NCI-H1417 treated with DMSO at 0.1 percent for 48 hours (cell line): ENCODE measurements at places on chromosomes 13 and 19.

DNA sequence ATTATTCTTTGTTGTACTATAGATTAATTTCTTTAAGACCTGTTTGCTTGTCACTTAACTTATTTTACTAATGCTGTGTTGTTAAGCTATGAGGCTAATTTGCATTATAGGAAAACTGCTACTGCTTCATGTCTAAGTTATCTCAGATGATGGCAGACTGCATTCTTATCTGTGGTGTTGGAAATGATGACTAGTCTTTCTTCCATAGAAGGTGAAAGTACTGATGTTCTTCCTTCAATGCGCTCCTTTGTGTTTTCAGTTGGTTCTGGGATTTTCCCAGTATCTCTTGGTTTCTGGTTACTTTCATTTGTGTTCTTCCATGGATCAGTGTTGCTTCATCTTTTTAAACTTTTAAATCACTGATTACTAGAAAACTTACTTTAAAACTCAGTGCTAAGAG is 46.9 kb downstream of the TPP2 start:
- DNase-seq, result no peak

- DNase-seq, result no peak
Observed at GRCh38 chr13:40168425-40169166, 497.8 kb downstream of the FOXO1 start.

DNA sequence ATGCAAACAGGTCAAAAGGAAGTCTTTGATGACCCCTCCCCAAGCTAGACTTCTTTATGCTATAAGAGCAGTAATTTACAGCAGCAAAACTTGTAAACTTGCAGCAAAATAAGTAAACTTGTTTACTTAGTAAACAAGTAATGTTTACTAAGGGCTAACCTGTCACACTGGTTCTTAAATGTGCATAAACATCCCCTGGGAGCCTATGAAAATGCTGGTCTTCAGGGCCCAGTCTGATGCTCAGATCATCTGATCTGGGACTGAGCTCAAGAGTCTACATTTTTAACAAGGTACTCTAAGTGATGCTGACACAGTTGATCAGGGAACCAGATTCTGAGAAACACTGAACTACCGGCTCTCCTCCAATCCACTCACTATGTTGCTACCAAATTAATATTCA is 53.4 kb downstream of the MTMR6 start:
- DNase-seq, result no peak

GRCh38 chr13:23696610-23697009 is 126.4 kb downstream of the TNFRSF19 start:
- DNase-seq, result no peak

DNA sequence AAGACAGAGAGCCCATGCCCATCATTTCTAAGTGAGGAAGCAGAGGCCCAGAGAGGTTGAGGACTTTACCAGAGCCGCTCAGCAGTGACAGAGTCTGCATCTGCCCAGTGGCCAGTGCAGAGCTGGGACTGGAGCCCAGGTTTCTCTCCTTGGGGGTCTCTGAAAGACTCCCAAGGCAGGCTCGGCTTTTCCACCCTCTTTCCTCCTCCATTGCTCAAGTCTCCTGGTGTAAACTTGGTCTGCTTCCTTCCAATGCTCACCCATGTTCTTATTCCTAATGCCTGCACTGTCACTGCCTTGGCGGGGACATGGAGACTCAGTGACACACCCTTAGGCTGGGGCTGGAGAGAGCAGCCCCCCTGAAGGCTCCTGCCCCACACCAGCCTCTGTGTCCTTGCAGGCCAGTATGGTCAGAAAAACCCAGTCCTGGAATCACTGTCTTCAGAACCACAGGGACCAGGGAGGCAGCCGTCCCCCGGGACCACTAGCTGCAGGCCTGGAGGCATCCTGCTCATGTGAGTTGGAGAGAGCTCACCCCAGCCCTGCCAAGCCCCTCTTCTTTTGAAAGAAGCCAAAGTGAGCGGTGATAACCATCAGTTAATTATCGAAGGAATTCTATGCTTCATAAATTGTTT is 211.0 kb upstream of the ZNF536 start:
- no peak for DNase-seq

- DNase-seq, result no peak
Observed at GRCh38 chr19:7933411-7933810, 7.5 kb upstream of the CTXN1 start.

DNA sequence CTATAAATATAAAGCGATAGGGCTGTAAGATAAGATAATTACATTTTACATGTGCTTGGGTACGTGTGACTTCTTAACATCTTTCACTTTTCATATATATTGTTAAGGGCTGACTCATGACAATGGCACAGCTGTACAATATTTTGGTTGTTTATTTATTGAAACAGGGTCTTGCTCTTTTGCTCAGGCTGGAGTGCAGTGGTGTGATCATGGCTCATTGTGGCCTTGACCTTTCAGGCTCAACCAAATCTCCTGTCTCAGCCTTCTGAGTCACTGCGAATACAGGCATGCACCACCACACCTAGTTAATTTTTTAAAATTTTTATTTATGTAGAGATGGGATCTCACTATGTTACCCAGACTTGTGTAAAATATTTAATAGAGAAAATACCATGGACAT is 2532.4 kb upstream of the PCDH20 start:
- no peak for DNase-seq

GRCh38 chr13:32310134-32310706 is 4.9 kb downstream of the ZAR1L start:
- no peak for DNase-seq

DNA sequence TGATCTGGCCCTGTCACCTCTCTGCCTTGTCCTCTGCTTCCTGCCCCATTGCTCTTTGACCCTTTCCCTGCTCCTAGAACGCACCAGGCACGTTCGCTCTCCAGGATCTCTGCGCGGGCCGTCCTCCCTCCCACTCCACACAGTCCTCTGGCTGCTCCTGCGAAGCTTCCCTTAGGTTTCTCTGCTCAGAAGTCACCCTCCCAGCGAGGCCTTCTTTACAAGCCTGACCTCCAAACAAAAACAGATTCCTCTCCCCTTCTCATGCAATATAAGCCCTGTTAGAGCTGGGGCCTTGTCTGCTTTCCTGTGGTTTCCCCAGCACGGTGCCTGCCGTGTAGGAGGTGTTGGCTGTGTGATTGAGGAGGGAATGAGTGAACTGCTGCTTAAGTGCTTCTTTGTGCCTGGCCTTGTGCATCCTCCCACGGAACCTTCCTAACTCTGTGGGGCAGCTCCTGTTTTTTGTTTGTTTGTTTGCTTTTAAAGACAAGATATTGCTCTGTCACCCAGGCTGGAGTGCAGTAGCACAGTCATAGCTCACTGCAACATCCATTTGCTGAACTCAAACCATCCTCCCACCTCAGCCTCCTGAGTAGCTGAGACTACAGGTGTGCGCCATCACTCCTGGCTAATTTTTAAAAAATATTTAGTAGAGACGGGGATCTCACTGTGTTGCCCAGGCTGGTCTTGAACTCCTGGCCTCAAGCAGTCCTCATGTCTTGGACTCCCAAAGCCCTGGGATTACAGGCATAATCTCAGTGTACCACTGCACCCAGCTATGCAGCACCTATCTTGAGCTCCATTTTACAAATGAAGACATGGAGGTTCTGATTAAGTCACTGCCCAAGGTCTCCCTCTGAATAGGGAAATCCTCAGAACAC is 82.0 kb downstream of the SIPA1L3 start:
- DNase-seq, result no peak

DNA sequence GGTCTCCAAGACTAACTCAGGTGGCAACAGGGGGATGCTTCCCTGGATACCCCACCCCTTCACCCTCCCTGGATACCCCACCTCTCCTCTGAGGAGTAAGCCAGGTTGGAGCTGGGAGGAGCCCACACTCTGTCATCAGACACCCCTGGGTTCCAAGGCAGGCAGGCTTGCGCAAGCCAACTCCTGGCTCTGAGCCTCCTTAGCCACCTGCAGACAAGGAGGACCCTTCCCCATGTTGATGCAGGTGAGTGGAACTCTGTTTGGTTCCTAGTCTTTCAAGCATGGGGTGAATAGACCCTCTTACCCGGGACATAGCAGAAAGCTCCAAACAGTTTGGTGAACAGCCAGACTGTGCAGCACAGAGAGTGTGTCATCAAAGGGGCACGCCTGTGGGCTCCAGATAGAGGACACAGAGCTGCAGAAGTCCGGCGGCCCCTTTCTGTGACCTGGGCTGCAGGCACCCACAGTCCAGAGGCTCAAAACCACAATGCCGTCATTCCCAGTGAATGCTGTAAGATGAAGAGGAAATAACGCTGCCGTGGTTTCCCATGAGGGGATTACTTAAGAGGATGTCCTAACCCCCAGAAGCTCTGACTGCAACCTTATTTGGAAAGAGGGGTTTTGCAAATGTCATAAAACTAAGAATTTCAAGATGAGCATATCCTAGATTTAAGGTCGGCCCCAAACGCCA is 12.1 kb upstream of the HAS1 start:
- no peak for DNase-seq

- DNase-seq, result no peak
Observed at GRCh38 chr13:99357131-99357596, 50.0 kb upstream of the GPR183 start.

- no peak for DNase-seq
Observed at GRCh38 chr19:36939153-36939552, 23.0 kb downstream of the ZNF568 start.

DNA sequence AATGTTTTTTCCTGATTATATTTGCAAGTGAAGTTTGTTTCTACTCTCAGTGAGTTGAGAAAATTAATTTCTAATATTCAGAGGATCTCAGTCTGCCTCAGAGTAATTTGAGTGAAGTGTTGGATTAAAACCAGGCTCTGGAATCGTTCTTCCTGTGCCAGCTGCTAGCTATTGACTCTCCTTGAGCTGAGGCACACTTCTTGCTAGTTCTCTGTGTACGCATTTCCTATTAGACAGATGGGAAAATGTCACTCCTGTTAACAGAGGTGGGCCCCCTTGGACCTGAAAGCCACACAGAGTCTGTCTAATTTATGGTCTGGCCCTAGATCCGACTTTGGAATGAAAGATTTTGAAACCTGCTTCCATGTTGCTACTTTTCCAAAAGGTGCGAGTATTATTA is 107.6 kb upstream of the RNF113B start:
- DNase-seq, result peak; percentile 75

DNA sequence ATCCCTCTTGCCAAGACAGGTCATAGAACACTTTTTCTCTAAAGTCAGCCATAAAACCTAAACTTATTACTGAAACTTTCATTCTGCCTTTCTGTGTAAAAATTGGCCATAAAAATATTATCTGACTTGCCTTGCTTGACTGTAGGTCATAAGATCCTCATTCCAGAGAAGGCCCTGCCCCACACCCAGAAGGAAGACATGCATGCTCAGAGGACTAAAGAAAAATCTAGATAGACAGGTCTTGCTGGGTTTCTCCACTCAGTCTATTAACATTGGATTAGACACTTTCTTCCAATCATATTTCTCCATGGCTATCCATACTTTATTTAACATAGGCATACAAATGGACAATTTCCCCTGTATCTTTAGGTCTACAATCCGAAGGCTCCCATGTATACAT is 1066.5 kb downstream of the SLITRK1 start:
- DNase-seq, result no peak

DNA sequence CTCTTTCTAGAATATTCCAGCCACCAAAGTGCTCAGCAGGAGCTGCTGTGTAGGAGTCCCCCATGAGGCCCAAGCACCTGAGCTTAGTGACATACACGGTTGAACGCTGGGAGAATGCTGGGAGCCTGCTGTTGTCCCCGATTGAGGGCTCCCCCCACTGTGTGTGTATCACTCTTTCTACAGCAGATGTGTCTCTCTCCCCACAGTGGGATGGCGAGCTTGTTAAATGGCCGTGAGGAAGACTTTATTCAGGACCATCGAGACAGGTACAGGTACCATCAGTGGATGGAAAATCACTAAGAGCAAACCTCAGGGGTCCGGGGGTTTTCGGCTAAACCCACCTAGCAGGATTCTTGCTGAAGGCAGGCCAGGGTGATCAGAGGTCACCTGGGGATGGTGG is 22.7 kb downstream of the EPN1 start:
- no peak for DNase-seq

DNA sequence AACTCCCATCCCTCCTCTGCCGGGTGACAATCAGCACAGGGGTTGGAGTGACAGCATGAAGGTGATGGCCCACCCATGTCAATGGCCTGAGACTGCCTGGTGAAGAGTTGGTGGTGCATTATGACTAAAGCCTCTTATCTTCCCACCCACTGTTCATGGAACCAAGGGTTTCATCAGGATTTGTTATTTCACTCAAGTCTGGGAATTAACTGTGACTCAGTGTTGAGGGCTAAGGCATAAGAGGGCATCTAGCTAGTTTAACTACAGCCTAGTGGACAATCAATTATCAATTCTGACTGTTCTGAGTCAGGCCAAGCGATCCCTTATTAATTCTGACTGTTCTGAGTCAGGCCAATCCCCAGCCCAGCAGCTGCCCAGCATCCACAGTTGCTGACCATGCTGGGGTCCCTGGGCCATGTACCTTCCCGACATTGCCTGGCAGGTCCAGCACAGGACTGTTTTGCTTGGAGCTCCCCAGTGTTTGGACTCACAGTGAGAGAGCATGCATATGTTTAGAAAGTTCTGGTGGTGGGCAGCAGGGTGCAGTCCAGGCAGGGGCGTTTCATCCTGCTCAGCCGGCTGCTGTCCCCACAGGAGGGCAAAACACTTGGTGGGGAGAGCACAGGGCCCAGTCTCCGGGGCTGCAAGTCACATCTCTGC is 65.5 kb downstream of the RASL11A start:
- no peak for DNase-seq

DNA sequence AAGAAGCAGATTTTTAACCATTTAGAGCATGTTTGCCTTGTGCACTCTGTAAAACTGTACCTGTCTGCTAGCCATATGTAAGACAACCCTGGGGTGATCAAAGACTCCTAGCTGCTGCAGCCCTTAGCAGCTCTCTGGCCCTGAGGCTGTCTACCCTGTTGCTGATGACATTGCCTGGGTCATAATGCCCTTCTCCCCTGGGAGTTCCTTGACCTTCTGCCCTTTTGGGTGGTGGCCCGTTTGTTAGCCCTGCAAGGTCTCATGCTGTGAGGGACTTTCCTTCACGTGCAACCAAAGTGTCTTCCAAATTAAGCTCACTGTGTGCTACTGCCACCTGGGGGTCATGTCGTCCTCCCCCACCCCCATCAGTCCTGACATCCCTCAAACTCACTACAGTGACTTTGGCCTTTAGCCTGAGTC is 7.4 kb downstream of the GPC6 start:
- no peak for DNase-seq

GRCh38 chr13:39646122-39646521 is 9.3 kb upstream of the COG6 start:
- no peak for DNase-seq

- DNase-seq, result no peak
Observed at GRCh38 chr13:25951831-25952230, 100.0 kb downstream of the SHISA2 start.

DNA sequence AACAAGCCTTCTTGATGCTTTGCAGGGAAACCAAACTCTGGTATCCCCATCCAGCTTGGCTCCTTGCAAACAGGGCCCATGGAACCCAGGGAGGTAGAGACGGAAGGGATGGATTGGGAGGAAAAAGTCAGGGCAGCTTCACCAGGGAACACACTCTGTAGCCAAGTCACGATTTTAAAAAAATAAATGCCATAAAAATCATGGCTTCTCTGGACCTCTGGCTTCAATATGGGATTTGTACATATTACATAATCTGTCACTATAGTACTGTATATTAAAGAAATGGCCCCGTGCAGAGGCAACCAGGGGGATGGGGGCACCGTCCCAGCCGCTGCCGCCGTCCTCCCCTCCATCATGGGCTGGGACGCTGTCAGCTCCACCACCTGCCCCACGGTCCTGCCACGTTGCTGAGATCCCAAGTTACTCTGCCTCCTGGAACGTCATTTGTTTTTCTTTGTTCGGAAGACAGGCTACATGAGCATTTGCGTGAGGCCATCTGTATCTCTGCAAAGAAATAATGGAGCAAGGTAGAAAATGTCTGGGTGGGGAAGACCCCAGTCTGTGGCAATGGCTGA is 313.3 kb downstream of the ZNF536 start:
- no peak for DNase-seq
